ENCODE measurements at places on chromosomes 12 and 14.

DNA sequence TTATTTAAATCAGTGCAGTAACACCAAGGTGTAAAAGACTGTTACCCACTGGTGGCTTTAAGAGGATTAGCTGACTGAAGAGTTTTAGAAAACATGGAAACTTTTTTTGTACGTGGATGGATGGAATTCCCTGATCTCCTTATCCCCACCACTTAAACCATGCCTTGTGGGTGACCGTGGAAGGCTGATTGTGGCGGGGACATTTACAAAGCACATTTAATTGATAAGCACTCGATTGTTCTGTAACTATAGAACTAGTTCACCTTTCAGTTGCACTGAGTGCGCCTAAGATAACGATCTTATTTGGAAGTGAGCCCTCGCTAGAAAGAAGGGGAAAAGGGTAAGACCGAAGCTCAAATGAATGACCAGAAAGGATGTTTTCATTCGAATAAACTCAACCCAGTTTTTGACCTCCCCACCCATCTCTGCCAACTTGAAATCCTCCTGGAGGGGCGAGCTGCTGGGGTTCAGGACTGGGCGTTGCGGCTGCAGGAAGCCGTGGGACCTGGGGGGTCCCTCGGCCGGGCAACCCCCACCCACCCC lies 688 bp upstream of the RASSF3 start:
- DNase-seq: no peak

DNA sequence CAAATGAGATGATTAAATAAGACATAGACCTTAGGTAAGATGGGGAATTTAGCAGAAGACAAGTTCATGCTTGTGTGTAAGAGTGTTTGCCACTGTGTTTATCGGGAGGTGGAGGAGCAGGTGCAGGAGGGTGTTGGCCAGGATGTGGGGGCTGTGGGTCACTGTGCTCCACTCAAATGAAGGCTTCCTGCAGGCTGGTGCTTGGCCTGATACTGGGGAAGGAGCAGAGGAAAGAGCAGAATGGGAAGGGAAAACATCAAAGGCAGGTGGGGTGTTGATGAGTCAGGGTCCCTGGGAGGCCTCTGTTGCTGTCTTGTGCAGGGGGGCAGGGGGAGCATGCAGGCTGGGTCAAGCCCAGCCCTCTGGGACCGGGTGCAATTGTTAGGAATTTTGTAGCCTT lies 126.5 kb downstream of the TSPAN9 start:
- DNase-seq: no peak

DNA sequence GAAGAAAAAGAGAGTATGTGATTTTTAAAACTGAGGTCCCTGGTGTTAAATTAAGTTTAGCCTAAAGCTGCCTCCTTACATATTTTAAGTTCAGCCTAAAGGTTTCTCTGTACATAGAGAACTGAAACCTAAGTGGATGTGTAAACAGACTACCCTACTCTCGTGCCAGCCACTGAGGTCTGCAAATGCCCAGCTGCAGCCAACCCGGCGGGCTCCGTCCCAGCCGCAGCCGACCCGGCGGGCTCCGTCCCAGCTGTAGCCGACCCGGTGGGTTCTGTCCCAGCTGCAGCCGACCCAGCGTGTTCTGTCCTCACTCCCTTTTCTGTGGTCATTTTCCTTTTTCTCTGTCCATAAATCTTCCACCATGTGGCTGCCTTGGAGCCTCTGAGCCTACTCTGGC lies 97.2 kb upstream of the SFSWAP start:
- DNase-seq: no peak

DNA sequence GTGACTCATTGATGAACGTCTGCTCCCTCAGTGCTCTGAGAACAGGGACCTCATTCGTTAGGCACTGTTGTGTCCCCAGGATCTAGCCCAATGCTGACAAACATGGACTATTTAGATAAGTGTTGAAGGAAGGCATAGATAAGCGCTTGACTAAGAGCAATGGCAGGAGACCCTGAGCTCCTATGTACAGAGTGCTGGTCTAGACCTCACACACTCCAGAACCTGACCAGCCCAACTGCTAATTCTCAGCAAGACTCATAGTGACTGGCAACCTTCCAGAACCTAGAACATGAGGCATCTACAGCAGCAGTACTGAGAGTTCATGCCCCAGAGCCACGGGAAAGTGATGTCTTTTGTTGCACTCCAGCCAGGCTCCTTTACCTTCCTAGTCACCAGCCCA lies 69.2 kb downstream of the CRACR2A start:
- DNase-seq: no peak

DNA sequence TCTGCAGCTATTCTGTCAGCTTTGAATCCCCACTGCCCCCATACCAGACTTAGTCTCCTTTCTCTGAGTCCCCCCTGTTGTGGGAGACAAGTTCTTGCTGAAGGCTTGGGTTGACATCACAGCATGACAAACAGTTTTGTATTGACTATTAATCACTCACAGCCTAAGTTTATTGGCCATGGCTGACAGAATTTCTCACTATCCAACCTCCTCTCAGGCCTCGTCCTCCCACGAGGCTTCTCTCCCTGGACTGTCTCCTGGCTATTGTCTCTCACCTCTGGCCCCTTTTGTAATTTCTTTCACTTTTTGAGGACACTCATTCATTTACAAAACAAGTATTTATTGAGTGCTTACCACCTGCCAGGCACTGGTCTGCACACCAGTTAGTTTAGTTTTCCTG lies 35.2 kb upstream of the DCD start:
- no peak for DNase-seq

DNA sequence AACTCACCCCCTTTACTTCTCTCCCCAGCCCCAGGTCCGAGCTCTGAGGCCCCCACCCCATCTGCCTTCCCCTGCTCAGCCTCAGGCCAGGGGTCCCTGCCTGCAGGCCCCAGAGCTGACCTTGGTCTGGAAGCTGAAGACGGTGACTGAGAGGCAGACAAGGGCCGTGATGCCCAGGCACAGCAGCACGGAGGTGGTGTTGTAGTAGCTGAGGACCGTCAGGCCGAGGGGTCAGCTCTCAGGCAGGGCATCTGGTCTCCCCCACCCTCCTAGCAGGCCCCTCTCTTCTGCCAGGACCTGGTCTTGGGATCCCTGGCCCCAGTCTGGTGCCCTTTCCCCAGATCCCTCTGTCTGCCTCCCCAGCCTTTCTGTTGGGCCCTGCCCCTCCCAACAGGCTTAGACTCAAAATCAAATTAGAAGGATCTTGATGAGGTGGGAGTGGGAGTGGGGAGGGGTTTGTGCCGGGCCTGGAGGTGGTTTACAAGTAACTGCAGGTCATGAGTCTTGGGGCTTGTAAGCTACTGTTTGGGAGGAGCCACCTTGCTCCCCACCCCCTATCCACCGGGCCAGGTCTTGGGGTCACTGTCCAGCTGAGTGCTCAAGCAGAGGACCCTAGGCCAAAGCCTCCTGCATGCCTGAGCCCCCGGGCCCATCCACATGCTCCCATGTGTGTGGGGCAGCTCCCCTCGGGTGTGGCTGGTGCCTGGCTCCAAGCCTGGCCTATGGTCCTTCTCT lies 14.2 kb downstream of the FAIM2 start:
- no peak for DNase-seq

DNA sequence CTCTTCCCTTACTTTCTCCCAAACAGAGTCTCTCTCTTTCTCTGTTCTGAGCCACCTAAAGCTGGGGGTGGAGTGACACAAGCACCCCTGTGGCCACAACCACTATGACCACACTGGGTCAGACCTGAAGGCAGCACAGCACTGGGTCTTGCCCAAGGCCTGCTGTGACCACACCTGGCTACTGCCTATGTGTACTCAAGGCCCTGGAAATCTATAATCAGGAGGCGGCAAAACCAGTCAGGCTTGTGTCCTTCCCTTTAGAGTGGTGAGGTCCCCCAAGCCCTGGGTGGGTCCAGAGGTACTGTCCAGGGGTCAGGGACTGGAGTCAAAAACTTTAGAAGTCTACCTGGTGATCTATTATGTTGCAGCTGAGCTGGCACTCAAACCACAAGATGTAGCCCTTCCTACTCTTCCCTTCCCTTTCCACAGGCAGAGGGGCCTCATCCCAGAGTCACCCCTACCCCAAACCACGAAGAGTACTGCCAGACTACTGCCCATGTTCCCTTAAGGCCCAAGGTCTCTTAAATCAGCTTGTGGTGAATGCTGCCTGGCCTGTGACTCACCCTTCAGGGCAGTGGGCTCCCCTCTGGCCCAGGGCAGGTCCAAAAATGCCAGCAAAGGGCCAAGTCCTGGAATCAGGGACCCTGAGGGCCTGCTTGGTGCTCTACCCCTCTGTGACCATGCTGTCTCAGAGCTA lies 179.8 kb upstream of the DYRK2 start:
- DNase-seq: no peak

- no peak for DNase-seq
Measured at GRCh38 chr12:60930151-60930550, 1330.1 kb upstream of the USP15 start.

GRCh38 chr12:67671892-67672291 lies 23.3 kb downstream of the DYRK2 start:
- no peak for DNase-seq

Measured in inflammatory macrophage (primary cell).